ENCODE measurements at places on chromosomes 13 and 19. TPM values are rescaled to one million over a fixed set of nuclear protein-coding genes. Genes with fewer than 3 reads are reported as not detected.

The UBL5 gene
- total RNA-seq = 421 TPM

The CEACAM1 gene
- 1.8 TPM for total RNA-seq

The ZSCAN4 gene
- total RNA-seq = not detected

The UBE2L5 gene
- total RNA-seq = not detected

The ZFP82 gene
- 1.9 TPM for total RNA-seq

The RNF17 gene
- total RNA-seq = not detected

The DGKH gene
- 5.1 TPM for total RNA-seq

The CGB3 gene
- total RNA-seq = not detected

The PCDH20 gene
- not detected for total RNA-seq

The ZNF415 gene
- not detected for total RNA-seq

The CD209 gene
- total RNA-seq = not detected

The CFD gene
- total RNA-seq = 8.5 TPM

The FFAR2 gene
- not detected for total RNA-seq

The IGLON5 gene
- total RNA-seq = 0.03 TPM

The CLIP3 gene
- 0.95 TPM for total RNA-seq

The TLE6 gene
- total RNA-seq = 3.4 TPM

The ZNF418 gene
- total RNA-seq = 0.99 TPM

The ZNF93 gene
- total RNA-seq = not detected

The GRK1 gene
- not detected for total RNA-seq

The DEDD2 gene
- 89.7 TPM for total RNA-seq

The MAU2 gene
- 13.1 TPM for total RNA-seq

The MISP3 gene
- 4.8 TPM for total RNA-seq

The LINGO3 gene
- total RNA-seq = not detected

The ANGPTL4 gene
- total RNA-seq = 151 TPM

The SIGLEC8 gene
- not detected for total RNA-seq

The ICAM4 gene
- total RNA-seq = not detected

The SYCN gene
- total RNA-seq = not detected

The F7 gene
- total RNA-seq = 0.15 TPM

The MBD3L2 gene
- not detected for total RNA-seq

The ZNF628 gene
- 7.8 TPM for total RNA-seq

The KIR2DL4 gene
- not detected for total RNA-seq

The KCNN1 gene
- 0.69 TPM for total RNA-seq

The ZNF284 gene
- 0.39 TPM for total RNA-seq

The CALR3 gene
- not detected for total RNA-seq

The RTBDN gene
- total RNA-seq = 0.10 TPM

The PGLYRP2 gene
- total RNA-seq = not detected

The ERICH6B gene
- total RNA-seq = not detected

The IZUMO2 gene
- total RNA-seq = not detected

The PTPRH gene
- total RNA-seq = 5.3 TPM

The ATP4B gene
- not detected for total RNA-seq

The MYCBP2 gene
- total RNA-seq = 21.2 TPM

The CRX gene
- not detected for total RNA-seq

Data from A549 treated with CORT108297 at 1 μM for 4 hours (cell line).